ENCODE measurements at places on chromosomes 7 and 10. TPM values are rescaled to one million over a fixed set of nuclear protein-coding genes. Genes with fewer than 3 reads are reported as not detected.

DNA sequence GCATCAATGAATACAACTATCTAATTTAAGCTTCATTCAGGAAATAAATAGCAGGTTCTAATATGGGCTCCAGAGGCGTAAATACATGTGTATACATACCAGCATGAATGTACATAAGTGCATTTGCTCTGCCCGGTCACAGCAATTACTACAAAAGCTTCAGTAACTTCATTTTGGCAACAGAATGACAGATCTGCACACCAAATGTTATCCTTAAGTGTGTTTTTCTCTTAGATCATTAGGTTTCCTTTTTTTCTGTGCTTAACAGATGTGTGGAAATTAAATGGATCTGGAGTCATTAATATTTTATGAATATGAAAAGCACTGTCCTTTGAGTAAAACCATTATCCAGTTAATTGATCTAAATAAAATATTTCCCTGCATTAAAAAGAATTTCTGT lies 159.0 kb upstream of the MEOX2 start:
- DNase-seq, result no peak
- no peak overlapping the region for H3K4me3 ChIP-seq
- H3K27me3 ChIP-seq, result no peaks in the 10 kb centered on the region
- H3K27ac ChIP-seq, result no peak overlapping the region

DNA sequence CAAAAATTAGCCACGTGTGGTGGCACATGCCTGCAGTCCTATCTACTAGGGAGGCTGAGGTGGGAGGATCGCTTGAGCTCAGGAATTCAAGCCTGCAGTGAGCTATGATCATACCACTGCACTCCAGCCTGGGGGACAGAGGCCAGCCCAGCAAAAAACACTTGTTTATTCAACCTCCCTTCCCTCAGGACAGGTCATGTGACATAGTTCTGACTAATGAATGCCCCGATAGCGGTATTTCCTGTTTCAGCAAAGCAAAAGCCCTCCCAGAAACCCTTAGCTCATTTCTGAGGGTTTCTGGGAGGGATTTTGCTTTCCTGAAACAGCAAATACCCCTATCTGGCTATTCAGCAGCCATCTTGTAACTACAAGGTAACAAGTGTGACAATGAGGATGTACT lies 157.1 kb downstream of the GATA3 start:
- no peak overlapping the region for H3K27ac ChIP-seq
- H3K4me3 ChIP-seq, result no peak overlapping the region

GRCh38 chr10:119896061-119896655 lies 3.6 kb downstream of the SEC23IP start:
- H3K27me3 ChIP-seq, result no peaks in the 10 kb centered on the region
- H3K27ac ChIP-seq, result no peak overlapping the region
- no peak for DNase-seq

GRCh38 chr7:124516911-124517310 lies 248.7 kb downstream of the GPR37 start:
- DNase-seq, result no peak
- no peaks in the 10 kb centered on the region for H3K27me3 ChIP-seq
- no peaks in the 10 kb centered on the region for H3K36me3 ChIP-seq
- H3K4me1 ChIP-seq, result no peaks in the 10 kb centered on the region

GRCh38 chr10:20963056-20963455 lies 65.9 kb upstream of the NEBL start:
- H3K36me3 ChIP-seq, result no peaks in the 10 kb centered on the region
- DNase-seq, result no peak
- no peak overlapping the region for H3K4me3 ChIP-seq
- H3K4me1 ChIP-seq, result no peaks in the 10 kb centered on the region

DNA sequence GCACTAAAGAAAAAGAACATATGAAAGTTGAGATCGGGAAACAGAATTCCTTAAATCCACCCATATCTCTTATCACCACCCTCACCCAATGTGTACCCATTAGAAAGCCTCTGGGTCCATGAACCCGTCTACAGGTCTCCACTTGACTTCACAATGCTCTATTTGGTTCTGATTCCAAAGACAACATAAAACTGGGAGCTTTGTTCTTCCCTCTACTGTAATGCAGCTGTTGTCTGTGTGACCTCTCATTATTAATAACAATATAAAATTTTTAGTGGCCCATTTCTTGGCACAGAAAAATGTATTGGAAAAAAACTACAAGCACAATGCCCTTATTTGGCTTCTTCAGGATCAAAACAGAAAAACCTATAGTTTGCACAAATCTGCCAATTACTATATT lies 30.0 kb downstream of the DOCK4 start:
- no peak overlapping the region for H3K4me3 ChIP-seq
- H3K27me3 ChIP-seq, result peaks cover 23% of the 10 kb centered on the region
- DNase-seq, result no peak
- H3K4me1 ChIP-seq, result no peaks in the 10 kb centered on the region

- no peaks in the 10 kb centered on the region for H3K4me1 ChIP-seq
- H3K4me3 ChIP-seq, result no peak within 1 kb of the TSS
- no peak for DNase-seq
- H3K36me3 ChIP-seq, result no peaks in the 10 kb centered on the region
- H3K27me3 ChIP-seq, result peaks cover 7% of the 10 kb centered on the region
Measured at GRCh38 chr7:134778941-134779740, at the start of gene CALD1. Gene CALD1 (plus strand): TSS chr7:134779634. CDS start chr7:134867734, 88,100 bp downstream.

The APBB1IP gene
- 82.2 TPM for total RNA-seq

The CTAGE15 gene
- not detected for total RNA-seq

Measured in activated CD4-positive, alpha-beta memory T cell treated with anti-CD3 and anti-CD28 coated beads, Interleukin-2, amount 10 ng/mL, durations not matched to agents 7 days and 5 days (primary cell).